ENCODE measurements at places on chromosomes 1 and 21.

GRCh38 chr1:53189061-53189460 lies 7.6 kb upstream of the CPT2 start:
- DNase-seq: no peak

GRCh38 chr1:210441028-210441427 lies 112.3 kb downstream of the HHAT start:
- DNase-seq: no peak

DNA sequence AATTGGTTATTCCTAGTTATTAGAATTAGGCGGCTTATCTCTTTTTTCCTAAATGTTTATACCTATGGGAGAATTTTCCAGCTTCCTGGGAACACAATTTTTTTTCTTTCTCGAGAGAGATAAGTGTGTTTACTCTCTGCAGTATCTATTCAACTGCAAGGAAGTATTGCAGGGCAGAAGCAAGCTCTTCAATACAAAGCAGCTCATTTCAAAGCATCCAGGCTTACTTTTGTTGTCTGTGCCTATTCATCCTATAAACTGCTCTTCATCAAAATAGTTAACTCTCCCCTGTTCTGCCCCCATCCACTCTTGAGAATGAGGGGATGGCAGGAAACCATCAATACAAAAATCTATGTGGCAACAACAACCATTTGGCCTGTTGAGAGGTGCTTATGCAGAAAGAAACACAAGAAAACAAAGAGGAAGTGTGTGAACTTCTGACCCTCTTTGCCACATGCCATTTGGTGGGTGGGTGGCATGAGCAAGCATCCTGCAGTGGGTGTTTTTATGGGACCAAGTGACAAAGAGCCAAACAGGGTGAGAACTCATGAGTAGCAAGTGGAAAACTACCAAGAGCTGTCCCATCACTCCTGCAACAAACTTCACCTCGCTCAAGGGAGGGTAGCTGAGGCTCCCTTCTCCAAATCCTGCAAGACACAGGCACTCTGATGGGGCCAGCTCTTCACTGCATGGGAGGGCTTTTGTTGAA lies 50.6 kb upstream of the MRPS6 start:
- no peak for DNase-seq

- no peak for DNase-seq
Observed at GRCh38 chr1:27360159-27361043, 6.4 kb downstream of the MAP3K6 start.

GRCh38 chr21:44360159-44360558 lies 6.7 kb downstream of the TRPM2 start:
- no peak for DNase-seq
